ENCODE measurements at places on chromosomes 6 and 20.

DNA sequence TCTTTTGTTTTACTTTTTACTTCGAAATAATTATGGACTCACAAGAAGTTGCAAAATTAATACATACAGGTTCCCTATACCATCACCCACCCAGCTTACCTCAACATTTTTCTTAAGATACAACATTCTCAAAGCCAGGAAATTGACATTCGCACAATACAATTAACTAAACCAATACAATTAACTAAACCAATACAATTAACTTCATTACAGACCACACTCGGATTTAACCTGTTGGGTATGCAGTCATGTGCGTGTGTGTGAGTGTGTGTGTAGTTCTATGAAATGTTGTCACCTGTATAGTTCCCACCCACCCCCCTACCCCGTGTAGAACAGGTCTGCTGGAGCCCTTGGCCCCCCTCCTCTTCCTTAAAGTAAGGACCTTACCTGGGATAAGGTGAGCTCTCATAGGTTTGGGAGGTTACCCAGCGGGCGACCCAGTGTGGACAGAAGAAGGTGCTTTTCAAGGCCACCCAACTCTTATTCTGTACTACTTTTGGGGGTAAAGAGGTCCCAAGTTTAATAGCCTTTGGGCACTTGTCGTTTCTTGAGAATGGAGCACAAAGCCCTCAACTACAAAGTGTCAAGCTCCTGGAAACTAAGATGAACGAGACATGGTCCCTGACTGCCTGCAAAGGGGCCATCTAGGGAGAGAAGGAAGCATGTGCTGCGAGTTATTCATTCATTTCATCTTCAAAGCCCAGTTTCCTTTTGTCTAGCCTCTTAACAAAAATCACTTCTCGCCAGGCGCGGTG lies 544 bp upstream of the STK38 start:
- no peak for DNase-seq

GRCh38 chr20:2260250-2260649 lies 35.6 kb upstream of the TGM3 start:
- DNase-seq = no peak

DNA sequence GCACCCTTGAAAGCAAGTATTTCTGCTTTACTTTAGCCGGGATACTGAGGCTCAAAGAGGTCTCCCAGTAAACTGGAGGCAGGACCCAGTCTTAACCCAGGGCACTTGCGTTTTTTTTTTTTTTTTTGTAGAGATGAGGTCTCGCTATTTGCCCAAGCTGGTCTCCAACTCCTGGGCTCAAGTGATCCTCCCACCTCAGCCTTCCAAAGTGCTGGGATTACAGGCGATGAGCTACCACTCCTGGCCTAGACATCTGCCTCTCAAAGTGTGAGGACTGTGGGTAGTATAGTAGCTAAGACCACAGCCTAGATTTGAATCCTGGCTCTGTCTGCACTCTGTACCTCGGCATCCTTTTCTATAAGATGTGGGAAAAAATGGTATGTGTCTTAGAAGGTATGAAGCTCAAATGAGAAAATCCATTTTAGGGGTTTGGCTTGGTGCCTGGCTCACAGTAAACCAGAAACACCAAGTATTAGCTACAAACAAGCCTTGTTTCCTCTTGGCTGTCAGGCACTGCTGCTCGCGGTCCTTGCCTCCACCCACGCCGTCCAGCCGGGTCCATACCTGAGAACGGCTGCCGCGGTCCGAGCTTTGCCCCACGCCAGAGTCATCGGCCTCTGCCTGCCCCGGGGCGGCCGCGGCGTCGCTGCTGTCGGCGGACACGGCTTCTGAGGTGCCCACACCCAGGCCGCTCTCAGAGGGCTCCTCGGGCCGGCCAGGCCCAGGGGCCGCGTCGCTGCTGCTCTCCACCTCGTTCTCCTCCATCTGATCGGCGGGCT lies 1.2 kb downstream of the ZNF335 start:
- DNase-seq = peak; percentile 52

- DNase-seq = peak; percentile 68
These were observed at the start of gene TCF15 for GRCh38 chr20:610130-611046. TSS of gene TCF15 (minus strand) at chr20:610309. CDS start at chr20:610237, 72 bp downstream.

DNA sequence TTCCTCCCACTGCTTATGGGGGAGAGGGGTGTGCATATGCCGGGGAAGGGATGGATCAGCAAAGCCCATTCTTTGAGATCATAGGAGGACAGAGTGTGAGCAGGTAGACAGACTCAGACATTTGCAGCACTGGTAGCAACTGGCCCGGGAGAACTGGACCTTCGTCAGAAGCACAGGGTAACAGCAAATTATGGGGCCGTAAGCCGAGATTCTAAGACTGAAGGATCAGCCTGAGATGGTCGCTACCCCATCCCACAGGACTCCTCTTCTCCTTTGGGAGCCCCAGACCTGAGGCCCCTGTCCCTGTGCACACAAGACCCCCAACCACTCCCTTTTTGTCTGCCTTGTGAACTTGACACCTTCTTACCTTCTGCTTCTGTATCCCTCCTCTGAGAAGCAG lies 106.5 kb downstream of the TOX2 start:
- no peak for DNase-seq

- DNase-seq = no peak
These were observed 55.0 kb downstream of the FOXA2 start for GRCh38 chr20:22529150-22530019.

- no peak for DNase-seq
These were observed 37.6 kb downstream of the QRSL1 start for GRCh38 chr6:106667022-106667402.

DNA sequence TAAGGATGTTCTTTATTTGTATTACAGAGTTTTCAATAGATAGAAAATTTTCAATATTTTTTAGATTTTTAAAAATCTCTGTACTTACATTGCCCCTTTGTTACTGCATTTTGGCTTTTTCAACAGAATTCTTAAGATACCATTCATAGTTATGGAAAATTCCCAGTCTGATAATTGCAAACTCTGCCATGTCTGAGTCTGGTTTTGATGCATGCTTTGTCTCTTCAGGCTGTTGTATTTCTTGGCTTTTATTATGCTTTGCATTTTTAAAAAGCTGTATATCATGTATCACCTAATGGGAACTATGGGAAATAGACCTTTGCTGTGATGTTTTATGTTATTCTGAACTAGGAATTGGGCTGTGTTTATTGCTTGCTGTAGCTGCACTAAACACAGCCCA lies 898.9 kb upstream of the ADGRB3 start:
- no peak for DNase-seq

DNA sequence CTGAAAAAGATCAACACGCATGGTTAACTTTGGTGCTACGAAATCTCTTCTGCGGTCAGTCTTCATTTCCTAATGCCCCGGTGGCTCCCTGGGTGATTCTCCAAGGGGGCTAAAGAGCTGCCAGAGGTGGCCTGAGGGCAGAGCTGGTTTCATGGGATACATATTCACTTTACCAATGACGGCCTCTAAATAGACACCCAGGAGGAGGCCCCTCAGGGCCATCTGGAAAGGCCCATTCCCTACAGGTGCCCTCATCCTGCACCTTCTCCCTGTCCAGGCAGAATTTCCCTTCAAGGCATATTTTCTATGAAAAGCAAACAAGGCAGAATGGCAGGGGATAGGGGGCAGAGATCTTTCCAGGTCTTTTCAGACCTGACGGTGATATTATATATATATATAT lies 12.5 kb downstream of the BNIP5 start:
- DNase-seq = no peak

- DNase-seq = no peak
These were observed 124.3 kb downstream of the GRM1 start for GRCh38 chr6:146153040-146153758.

DNA sequence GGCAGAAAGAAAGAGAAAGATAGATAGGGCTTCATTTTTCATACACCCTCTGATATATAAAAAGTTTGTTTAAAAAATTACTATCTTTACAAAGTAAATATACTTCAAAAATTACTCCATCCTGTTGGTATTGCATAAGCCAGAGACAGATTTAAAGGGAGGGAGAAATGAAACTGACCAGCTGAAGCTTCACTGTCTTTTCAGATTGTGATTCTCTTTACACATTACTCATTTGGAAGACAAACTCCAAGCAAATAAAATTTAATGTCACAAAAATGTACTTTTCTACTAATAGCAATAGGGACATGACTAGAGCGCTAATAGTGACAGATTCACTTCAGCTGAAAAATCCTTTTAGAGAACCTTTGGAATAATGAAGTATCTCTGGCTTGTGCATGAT lies 38.6 kb upstream of the MARCKS start:
- DNase-seq = no peak

DNA sequence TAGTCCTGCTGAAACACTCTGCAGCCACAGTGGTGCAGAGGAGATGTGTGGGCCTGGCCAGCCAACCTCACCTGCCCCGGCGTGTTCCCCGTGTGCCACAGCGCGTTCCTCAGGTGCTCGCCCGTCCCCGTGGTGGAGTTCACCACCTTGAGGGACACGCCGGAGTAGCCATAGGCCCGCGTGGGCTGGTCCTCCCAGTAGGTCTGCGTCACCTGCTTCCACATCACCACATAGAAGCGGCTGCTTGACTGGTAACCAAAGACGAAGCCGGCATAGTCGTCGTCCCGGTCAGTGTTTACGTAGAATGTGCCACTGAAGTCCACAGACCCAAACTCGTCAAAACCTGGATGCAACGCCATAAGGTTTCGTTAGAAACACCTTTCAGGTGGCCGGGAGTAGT lies 31.5 kb downstream of the THBS2 start:
- peak; percentile 14 for DNase-seq

DNA sequence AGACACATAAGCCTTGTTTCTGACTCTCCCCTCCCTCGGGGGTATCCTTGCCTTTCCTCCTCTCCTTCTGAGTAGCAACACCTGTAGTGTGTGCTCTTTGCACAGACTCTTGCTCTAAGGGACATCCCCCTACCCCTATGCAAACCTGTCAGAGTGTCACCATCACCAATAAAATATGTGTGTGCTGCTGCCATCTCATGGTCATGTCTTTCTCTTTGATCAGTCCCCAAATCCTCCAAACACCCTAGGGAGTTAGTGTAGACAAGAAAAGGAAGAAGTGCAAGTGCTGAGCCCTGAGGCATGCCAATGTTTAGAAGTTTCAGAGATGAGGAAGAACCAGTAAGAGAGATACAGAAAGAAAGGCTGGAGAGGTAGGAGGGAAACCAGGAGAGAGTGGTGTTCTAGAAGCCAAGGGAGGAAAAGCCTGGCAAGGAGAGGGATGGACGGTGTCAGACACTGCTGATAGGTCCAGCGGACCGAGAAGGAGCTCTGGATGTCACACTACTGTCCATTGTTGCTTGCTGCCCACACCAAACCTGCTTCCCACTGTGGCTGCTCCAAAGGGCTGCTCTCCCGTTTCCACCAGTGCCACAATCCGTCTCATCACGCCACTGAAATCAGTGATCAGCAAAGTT lies 16.4 kb downstream of the TRMT6 start:
- DNase-seq = no peak

GRCh38 chr6:43509142-43509983 lies 783 bp downstream of the LRRC73 start:
- no peak for DNase-seq

DNA sequence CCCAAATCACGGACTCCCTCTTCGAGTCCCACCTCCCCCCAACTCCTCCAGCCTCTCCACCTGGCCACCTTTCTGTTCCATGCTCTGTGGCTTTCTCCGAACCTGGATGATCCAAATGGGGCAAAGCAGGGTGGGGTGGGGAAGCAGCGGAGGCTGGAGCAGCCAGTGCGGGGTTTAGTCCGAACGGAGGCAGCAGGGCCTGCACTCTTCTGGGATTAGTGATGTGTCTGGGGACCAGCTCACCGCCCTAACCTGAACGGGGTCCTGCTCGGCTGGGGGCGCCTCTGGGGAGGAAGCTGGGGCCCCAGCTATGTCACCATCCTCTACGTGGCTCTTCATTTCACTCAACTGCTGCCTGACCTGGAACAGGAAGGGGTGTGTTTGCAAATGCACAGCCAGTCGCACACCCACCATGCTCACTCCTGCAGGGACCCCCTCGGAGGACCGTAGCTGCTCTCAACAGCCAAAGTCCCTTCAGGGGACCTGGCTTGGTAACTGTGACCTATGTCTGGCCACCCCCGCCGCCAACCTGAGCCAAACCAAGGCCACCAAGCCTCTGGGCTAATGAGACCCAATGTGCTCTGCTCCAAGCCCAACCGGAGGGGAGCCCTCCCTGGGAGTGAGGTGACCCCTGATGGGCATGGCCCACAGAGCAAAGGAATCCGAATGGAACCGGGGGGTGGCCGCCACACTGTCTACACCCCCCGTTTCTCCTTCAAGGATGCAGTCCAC lies 46.8 kb downstream of the DSTN start:
- peak; percentile 31 for DNase-seq

GRCh38 chr6:51120016-51120415 lies 301.3 kb downstream of the TFAP2B start:
- DNase-seq = no peak

DNA sequence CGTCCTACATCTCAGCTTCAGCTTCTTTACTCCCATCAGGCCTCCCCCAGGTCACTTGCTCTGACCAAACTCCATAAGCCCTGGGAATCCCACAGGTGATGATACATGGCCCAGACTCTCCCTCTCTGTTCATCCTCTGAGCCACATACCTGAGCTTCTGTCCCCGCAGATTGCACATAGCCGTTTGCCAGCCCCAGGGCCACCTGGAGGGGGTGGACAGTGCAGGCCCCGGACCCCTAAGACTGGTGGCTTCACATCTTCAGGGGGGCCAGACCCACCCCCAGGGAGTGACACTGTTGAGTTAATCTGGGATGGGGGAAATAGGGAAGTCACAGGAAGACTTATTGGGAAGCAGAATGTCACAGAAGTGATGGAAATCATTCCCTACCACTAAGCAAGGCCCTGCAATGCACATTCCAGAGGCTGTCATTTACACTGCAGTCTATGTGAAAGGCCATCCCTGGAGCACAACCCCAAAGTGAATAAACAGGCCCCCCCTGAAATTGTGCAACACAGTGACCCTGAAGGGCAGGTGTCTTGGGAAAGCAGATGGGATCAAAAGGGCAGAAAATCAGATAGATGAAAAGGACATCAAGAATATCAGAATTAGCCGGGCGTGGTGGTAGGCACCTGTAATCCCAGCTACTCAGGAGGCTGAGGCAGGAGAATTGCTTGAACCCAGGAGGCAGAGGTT lies 2.2 kb downstream of the RXRB start:
- DNase-seq = no peak

- no peak for DNase-seq
These were observed 286.2 kb upstream of the QKI start for GRCh38 chr6:163128324-163128723.

DNA sequence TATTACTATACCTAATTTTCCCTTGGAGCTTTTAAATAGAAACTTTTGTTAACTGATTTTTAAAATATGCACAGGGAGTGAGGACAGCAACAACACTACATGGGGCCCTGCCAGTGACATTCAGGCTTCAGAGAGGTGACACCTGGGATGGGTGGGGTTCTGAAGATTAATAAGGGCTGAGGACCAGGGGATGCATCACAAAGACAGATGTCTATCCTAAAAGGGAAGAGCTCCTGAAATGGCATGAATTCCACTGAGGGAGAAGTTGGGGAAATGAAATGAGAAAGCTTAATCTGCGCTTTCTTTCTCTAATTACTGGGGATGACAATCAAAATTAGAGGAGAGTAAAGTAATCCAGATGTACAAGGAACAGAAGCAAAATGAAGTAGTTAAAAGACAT lies 162.8 kb downstream of the BTBD9 start:
- DNase-seq = no peak

- no peak for DNase-seq
These were observed 294.4 kb upstream of the PLN start for GRCh38 chr6:118253741-118254140.
